Muscle of leg (tissue), 16 donors: ENCODE measurements at places on chromosomes 4 and X. TPM values are rescaled to one million over a fixed set of nuclear protein-coding genes. Genes with fewer than 3 reads are reported as not detected.

- DNase-seq, result no peak
These were observed 17.3 kb upstream of the SASH3 start for GRCh38 chrX:129762448-129762847.

GRCh38 chr4:151646322-151646721 is 114.5 kb downstream of the GATB start:
- DNase-seq, result no peak

- DNase-seq, result no peak
These were observed 441.6 kb downstream of the GBA3 start for GRCh38 chr4:23134331-23134730.

DNA sequence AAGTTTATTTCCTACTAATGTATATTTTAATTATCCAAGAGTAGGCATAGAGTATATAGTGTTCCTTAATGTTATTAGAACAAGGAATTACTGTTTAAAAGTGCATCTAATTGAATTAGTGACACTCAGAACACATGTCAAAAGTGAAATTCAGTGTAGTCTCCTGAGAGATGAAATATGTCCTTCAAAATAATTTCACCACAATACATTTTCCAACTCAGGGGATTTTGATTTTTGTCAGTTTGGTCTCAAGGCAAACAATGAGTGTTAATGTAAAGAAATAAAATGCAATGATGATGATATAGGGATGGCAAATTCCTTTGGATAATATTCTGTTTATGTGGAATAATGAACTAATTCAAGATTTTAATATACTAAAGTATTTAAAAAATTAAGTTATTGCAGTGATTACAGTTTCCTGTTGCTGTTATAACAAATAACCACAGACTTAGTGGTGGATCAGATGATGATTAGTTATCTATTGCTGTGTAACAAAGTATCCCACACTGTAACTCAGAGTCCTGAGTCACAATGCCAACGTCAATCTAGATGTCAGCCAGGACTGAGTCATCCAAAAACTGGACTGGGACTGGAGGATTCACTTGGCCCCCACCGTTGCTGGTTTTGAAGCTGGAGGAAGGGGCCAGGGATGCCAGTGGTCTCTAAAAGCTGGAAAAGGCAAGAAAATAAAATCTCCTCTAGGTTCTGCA is 148.0 kb upstream of the SLC7A11 start:
- no peak for DNase-seq

USP17L17 gene
- total RNA-seq, result not detected
